ENCODE measurements at places on chromosomes 11 and 22. TPM values are rescaled to one million over a fixed set of nuclear protein-coding genes. Genes with fewer than 3 reads are reported as not detected.

The ART1 gene
- total RNA-seq, result not detected

DNA sequence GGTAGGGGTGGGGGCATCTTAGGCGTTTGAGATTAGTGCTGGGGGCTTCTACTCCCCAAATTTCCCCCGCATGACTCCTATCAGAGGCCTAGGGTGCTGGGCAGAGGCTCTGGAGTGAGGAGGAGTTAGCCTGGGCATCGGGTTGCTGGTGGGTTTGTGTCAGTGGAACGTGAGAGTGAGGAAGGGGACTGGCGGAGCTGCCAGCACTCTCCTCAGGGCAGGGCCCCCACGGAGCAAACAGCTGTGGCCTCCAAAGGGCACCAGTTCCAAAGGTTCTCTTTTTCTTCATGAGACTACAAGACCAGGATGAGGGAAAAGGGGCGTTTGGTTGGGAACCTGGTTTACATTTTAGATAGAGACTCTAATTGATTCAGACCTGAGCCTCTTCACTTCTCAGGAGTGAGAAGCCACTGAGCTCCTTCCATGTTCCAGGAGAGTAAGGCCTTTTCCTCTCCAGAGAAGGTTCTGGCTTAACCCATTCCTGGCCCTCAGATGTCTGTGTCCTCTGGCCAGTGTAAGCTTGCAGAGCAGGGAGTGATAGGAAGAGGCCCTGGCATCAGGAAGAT, 35.6 kb upstream of the CDON start:
- no peaks in the 10 kb centered on the region for H3K27me3 ChIP-seq
- H3K4me3 ChIP-seq, result no peak overlapping the region
- H3K4me1 ChIP-seq, result no peaks in the 10 kb centered on the region
- DNase-seq, result no peak
- no peaks in the 10 kb centered on the region for H3K36me3 ChIP-seq

- peak overlapping the region; percentile 56 for H3K27ac ChIP-seq
- H3K4me1 ChIP-seq, result peaks cover 6% of the 10 kb centered on the region
- H3K27me3 ChIP-seq, result no peaks in the 10 kb centered on the region
- H3K4me3 ChIP-seq, result no peak overlapping the region
These were observed 12.2 kb downstream of the MRGPRF start for GRCh38 chr11:69000831-69001242.

- no peaks in the 10 kb centered on the region for H3K27me3 ChIP-seq
- H3K4me1 ChIP-seq, result no peaks in the 10 kb centered on the region
- DNase-seq, result no peak
These were observed 42.0 kb downstream of the ALG9 start for GRCh38 chr11:111829185-111829968.

- no peaks in the 10 kb centered on the region for H3K36me3 ChIP-seq
- H3K27ac ChIP-seq, result no peak overlapping the region
- no peaks in the 10 kb centered on the region for H3K4me1 ChIP-seq
- H3K27me3 ChIP-seq, result no peaks in the 10 kb centered on the region
- DNase-seq, result no peak
These were observed 17.4 kb downstream of the LMO2 start for GRCh38 chr11:33874433-33874832.

DNA sequence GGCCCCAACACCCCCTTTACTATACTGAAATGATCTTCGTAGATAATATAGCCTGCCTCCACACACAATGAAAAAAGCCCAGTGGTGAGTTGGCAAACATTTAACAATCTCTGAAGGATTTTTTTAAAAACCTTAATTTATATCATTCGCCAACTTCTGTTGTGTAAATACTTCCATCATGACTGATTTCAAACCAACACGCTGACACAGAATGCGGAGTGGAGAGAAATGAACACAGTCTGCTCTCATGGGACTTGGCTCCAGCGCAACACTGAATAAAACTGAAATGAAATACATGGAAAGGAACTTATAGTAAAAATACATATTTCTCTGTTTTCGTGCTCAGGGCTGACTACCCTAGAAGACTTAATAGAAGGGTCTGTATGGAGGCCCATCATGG, 61.3 kb upstream of the WNT11 start:
- no peak overlapping the region for H3K4me3 ChIP-seq
- no peaks in the 10 kb centered on the region for H3K27me3 ChIP-seq
- H3K36me3 ChIP-seq, result no peaks in the 10 kb centered on the region
- H3K27ac ChIP-seq, result no peak overlapping the region
- no peaks in the 10 kb centered on the region for H3K4me1 ChIP-seq

DNA sequence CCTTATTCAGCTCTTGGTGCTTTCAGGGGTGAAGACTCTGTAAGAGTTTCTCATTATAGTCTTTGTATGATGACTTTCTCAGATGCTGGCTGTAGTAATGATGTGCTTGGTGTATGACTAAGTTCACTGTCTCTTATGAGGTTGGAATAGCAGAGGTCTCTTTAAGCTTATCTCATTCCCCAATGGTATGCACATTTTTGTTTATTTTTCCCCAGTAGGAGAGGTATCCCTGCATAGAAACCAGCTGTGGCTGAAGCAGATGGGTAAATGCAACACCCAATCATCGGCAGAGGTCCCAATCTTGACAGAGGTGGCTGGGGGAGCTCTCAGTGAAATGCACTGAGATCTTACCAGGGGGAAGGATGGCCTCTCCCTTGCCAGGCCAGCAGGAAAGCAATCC, 34.6 kb downstream of the BBOX1 start:
- H3K27me3 ChIP-seq, result no peaks in the 10 kb centered on the region
- H3K36me3 ChIP-seq, result no peaks in the 10 kb centered on the region
- H3K27ac ChIP-seq, result no peak overlapping the region
- no peak for DNase-seq
- no peaks in the 10 kb centered on the region for H3K4me1 ChIP-seq

The SLC22A6 gene
- total RNA-seq, result not detected
